Astrocyte (in vitro differentiated cells and primary cell): ENCODE measurements at places on chromosomes 13 and 19. TPM values are rescaled to one million over a fixed set of nuclear protein-coding genes. Genes with fewer than 3 reads are reported as not detected.

Gene FCER2
- total RNA-seq: not detected in 2 replicates

Gene TPRX1
- not detected in 2 replicates for total RNA-seq

Gene OR7E24
- not detected in 2 replicates for total RNA-seq

Gene TNPO2
- 69.8 and 76.3 TPM in 2 replicates for total RNA-seq

DNA sequence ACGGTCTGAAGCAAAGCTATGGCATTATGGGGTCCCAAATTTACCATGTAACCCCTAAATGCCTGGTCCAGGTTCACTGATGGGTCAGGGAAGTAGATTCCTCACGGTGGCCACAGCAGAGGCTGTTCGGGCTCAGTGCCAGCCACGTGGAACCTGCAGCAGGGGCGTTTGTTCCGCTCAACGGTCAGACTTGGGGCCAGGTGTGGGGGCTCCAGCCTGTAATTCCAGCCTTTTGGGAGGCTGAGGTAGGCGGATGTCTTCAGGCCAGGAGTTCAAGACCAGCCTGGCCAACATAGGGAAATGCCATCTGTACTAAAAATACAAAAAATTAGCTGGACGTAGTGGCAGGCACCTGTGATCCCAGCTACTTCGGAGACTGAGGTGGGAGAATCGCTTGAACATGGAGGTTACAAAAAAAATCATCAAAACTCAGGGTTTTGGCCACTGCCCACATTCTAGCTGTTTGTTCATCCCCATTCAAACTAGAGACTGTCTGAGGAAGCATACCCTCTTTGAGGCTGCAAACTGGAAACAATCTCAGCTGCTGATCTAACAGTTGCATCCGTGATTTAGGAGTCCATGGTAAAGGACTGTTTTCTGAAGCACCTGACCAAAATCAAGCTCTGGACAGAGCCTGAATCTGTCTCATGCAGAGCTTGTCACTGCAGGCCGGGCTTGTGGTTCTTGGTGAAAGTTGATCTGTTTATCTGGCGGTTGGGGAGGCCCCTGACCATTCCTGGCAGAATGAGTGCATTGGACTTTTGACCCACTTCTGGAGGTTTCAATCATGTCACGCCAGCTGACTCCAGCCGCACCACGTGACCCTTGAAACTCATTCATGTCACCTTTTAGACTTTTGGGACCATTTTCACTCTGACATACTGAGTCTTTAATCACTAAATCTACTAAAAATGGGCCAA, 30.2 kb upstream of the ZNF331 start:
- H3K4me1 ChIP-seq: no peaks in the 10 kb centered on the region
- no peaks in the 10 kb centered on the region for H3K27me3 ChIP-seq
- no peak overlapping the region for H3K4me3 ChIP-seq

GRCh38 chr19:37928527-37929286, 21.7 kb downstream of the SIPA1L3 start:
- H3K4me3 ChIP-seq: no peak overlapping the region
- no peak overlapping the region for H3K27ac ChIP-seq
- H3K36me3 ChIP-seq: no peaks in the 10 kb centered on the region

GRCh38 chr19:33673996-33674625, 52.4 kb downstream of the CHST8 start:
- DNase-seq: no peak
- no peaks in the 10 kb centered on the region for H3K4me1 ChIP-seq
- H3K4me3 ChIP-seq: no peak overlapping the region
- no peak overlapping the region for H3K27ac ChIP-seq
- H3K36me3 ChIP-seq: no peaks in the 10 kb centered on the region

DNA sequence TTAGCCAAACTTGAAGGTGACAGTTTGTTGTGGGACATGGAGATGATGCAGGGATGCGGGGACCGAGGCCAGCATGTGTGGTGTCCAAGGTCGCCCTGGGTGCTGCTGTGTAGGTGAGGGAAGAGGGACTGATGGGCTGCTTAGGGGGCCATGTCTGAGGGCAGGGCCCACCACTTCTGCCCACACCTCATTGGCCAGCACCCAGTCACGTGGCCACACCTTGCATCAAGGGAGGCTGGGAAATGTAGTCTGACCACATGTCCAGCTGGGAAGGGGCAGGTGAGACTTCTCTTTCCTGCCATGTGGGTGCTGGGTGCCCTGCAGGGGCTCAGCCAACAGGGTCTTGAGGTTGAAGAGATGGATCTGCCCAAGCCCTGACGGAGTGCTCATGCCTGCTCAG, 88.9 kb downstream of the KDM4B start:
- no peak overlapping the region for H3K27ac ChIP-seq
- peaks cover 13% of the 10 kb centered on the region for H3K4me1 ChIP-seq
- peaks cover 5% of the 10 kb centered on the region for H3K36me3 ChIP-seq

- no peaks in the 10 kb centered on the region for H3K4me1 ChIP-seq
- no peak overlapping the region for H3K4me3 ChIP-seq
- no peaks in the 10 kb centered on the region for H3K36me3 ChIP-seq
- no peaks in the 10 kb centered on the region for H3K27me3 ChIP-seq
- H3K27ac ChIP-seq: no peak overlapping the region
Measured at GRCh38 chr19:18029617-18030338, 21.8 kb downstream of the ARRDC2 start.

GRCh38 chr19:55467236-55468053, 2.9 kb upstream of the C19orf85 start:
- no peak overlapping the region for H3K27ac ChIP-seq
- H3K4me1 ChIP-seq: peaks cover 3% of the 10 kb centered on the region
- peaks cover 2% of the 10 kb centered on the region for H3K27me3 ChIP-seq
- no peak overlapping the region for H3K4me3 ChIP-seq

DNA sequence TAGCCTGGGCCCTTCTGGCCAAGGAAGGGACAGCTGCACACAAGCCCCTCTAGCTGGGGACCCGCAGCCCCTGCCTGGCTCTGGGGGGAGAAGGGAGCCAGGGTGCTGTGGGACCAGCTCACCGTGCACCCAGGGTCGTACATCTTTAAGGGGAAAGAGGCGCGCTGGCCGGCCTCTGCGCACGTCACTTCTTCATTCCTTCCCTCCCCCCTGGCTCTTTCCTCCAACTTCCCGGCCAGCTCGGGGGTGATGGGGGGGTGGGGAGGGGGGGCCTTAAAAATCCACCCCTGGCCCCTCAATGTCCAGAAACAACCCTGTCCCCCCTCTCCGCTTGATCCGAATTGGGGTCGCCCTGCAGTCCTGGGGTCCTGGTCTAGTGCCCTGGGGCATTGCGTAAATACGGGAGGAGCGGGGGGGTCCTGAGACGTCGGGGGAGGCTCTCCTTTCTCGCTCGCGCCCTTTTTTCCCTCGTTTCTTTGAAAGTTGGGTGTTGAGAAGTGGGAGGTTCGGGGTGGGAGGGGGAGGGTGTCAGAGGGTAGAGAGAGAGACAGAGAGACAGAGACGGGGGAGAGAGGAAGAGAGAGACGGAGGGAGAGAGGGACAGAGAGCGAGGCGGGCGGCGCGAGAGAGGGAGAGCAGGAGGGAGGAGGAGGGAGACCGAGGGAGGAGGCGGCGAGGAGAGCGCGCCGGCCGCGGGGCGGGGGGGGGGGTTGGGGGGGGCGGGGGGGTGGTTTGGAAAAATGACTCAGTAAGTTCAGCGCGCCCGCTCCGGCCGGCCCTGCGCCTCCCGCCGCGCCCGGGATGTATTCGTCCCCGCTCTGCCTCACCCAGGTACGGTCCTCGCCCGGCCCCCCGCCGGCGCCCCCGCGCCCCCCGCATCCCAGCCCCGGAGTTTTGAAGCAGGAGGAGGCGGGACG, at the start of gene NFIC:
Gene NFIC, plus strand, starts transcription at position 748 of the 917 bp plus-strand sequence. Its CDS starts 54 bp downstream, at position 802.
- H3K27ac ChIP-seq: peak within 1 kb of the TSS; percentile 80
- peaks cover 51% of the 10 kb centered on the region for H3K4me1 ChIP-seq
- no peaks in the 10 kb centered on the region for H3K27me3 ChIP-seq
- H3K4me3 ChIP-seq: peak within 1 kb of the TSS; percentile 75
- DNase-seq: peak; percentile 74

DNA sequence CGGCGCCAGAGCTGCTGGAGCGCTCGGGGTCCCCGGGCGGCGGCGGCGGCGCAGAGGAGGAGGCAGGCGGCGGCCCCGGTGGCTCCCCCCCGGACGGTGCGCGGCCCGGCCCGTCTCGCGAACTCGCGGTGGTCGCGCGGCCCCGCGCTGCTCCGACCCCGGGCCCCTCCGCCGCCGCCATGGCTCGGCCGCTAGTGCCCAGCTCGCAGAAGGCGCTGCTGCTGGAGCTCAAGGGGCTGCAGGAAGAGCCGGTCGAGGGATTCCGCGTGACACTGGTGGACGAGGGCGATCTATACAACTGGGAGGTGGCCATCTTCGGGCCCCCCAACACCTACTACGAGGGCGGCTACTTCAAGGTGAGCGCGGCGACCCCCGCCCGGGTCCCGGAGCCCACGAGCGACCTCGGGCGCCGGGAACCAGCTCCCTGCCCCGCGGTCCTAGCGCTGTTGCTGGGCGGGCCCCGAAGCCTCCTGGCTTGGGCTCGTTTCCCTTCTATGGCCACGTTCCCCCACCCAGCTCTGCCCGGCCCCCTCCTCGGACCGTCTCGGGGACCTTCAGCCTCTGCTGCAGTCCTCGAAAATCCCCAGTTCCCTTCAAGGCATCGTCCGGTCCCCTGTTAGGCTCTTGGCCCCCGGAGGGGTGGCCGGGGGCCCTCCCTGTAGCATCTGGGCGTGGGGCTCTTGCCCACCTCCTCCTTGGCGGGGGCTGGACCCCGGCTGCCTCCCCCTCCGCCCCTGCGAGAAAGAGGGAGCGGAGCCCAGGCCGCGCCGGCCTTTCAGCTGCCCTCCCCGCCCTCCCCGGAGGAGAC, at the start of gene CDC34:
Gene CDC34, plus strand, starts transcription at position 8 of the 808 bp plus-strand sequence. Its CDS starts 172 bp downstream, at position 180.
- no peaks in the 10 kb centered on the region for H3K36me3 ChIP-seq
- no peaks in the 10 kb centered on the region for H3K27me3 ChIP-seq
- peaks cover 28% of the 10 kb centered on the region for H3K4me1 ChIP-seq
- peak within 1 kb of the TSS; percentile 76 for H3K4me3 ChIP-seq
- no peak for DNase-seq

- H3K27ac ChIP-seq: no peak overlapping the region
- no peaks in the 10 kb centered on the region for H3K36me3 ChIP-seq
- no peaks in the 10 kb centered on the region for H3K27me3 ChIP-seq
- H3K4me1 ChIP-seq: no peaks in the 10 kb centered on the region
- DNase-seq: no peak
- no peak overlapping the region for H3K4me3 ChIP-seq
Measured at GRCh38 chr13:113161433-113161832, 3.0 kb downstream of the PROZ start.

DNA sequence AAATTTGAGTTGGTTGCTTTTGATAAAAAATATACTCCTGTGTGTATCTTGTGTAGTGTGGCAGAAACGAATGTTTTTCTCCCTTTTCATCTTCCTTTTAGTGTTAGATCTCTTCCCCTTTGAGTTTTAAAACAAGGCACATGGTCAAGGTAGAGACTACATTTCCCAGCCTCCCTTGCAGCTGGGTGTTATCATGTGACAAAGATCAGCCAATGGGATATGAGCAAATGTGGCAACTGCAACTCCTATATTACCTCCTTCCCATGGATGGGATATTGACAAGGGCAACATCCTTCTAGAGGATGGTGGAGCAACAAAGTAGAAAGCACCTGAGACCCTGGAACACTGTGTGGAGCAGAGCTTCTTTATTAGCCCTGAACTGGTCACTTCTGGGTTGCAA, 42.4 kb downstream of the ADGRE3 start:
- H3K4me3 ChIP-seq: no peak overlapping the region
- no peak for DNase-seq
- no peaks in the 10 kb centered on the region for H3K36me3 ChIP-seq
- H3K27ac ChIP-seq: no peak overlapping the region

DNA sequence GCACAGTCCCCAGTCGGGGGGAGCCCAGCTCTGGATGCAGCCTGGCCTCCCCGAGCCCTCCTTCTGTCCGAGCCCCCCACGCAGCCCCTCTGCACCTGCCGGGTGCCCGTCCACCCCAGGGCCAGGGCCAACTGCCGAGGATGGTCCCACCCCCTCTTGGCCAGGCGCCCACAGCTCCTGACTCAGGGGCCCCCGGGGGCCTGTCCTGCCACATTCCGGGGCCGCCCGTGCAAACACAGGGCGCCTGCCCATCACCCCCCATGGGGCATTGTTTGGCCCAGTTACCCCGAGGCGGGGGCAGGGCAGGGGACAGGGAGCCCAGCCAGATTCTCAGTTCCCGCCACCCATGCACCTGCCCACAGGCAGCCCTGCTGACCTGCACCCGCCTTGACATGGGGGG, 5.3 kb upstream of the TCF3 start:
- DNase-seq: no peak
- H3K27ac ChIP-seq: no peak overlapping the region
- no peaks in the 10 kb centered on the region for H3K36me3 ChIP-seq
- peaks cover 3% of the 10 kb centered on the region for H3K4me1 ChIP-seq
- no peaks in the 10 kb centered on the region for H3K27me3 ChIP-seq

GRCh38 chr13:77215543-77215942, 111.4 kb downstream of the MYCBP2 start:
- H3K4me1 ChIP-seq: peaks cover 10% of the 10 kb centered on the region
- no peaks in the 10 kb centered on the region for H3K27me3 ChIP-seq
- H3K4me3 ChIP-seq: no peak overlapping the region
- H3K36me3 ChIP-seq: peaks cover 3% of the 10 kb centered on the region
- DNase-seq: no peak

DNA sequence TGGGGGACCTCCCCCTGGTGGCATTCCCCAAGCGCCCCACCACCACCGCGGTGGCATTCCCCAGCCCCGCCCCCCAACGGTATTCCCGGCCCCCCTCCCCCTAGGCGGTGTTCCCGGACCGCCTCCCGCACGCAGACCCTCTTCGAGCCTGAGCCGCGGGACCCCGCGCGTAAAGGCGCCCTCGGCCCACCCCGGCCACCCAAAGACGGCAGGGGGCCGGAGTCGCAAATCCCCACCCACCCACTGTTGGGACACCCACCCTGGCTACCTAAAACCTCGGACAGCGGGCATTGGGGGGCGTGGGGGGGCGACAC, 22.4 kb downstream of the OLFM2 start:
- no peak overlapping the region for H3K27ac ChIP-seq
- DNase-seq: no peak
- no peaks in the 10 kb centered on the region for H3K36me3 ChIP-seq
- peaks cover 11% of the 10 kb centered on the region for H3K4me1 ChIP-seq
- H3K27me3 ChIP-seq: peaks cover 21% of the 10 kb centered on the region
- peak overlapping the region; percentile 58 for H3K4me3 ChIP-seq

GRCh38 chr19:55156202-55157063, 1.1 kb downstream of the TNNI3 start:
- H3K36me3 ChIP-seq: no peaks in the 10 kb centered on the region
- H3K4me3 ChIP-seq: no peak overlapping the region
